COR-L47 (cell line): ENCODE measurements at places on chromosomes 3 and 15.
A peak's percentile ranks its signal among the peaks of the same experiment; 100 is the strongest.

- DNase-seq, result no peak
Measured at GRCh38 chr3:106720510-106720909, 656.7 kb upstream of the CCDC54 start.

DNA sequence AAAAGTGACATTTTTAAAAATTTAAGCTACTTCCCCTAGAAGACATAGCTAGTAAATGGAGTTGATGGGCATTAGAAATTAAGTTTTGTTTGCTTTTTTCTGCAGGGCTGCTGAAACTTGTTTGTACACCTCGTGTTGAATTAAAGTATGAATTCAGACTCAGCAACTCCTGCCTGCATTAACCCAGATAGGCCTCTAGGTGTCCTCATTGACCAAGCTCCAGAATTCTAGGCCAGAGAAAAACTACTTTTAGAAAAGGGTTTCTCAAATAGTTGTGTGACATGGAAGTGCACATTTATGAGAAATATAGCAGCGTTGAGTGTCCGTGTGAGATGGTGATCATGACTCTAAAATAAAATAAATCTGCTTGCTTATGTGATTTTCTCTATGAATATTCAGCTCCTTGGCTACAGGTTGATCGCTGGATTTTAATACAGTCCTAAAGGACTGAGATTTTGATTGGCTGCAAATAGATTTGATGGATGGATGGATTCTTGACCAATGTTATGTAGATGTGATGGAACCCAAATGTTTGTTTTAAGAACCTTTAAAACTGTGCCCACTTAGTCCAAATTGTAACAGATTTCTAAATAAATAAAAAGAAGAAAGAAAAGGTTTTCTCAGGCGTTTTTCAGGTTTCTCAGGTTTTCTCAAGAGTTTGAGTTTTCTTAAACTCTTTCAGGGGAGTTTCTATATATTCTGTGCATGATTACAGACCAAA is 39.4 kb upstream of the LMOD3 start:
- DNase-seq, result no peak

GRCh38 chr15:98968576-98968975 is 39.0 kb downstream of the PGPEP1L start:
- no peak for DNase-seq

DNA sequence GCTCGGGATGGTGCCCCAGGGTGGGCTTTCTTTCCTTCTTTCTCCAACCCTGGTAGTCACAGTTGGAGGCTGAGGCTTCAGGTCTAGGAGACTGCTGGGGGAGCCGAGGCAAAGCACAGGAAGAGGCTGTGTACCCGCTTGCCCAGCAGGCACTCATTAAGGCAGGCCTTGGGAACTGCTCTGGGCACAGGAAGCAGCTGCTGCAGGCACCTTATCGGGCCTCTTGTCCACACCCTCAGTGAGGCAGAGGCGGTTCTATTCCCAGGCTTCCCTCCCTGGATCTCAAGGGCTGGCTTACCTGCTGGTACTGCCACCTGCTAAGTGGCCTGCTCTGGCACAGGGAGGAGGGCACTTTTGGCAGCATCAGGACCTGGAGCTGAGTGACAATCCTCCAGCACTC is 15.8 kb upstream of the GRM2 start:
- peak; percentile 54 for DNase-seq

- DNase-seq, result peak; percentile 8
Measured at GRCh38 chr3:1609416-1609815, 489.2 kb upstream of the CNTN4 start.

GRCh38 chr3:152834776-152835600 is at the start of gene P2RY1:
TSS of gene P2RY1 (plus strand) at chr3:152835131. CDS start at chr3:152835783, 652 bp downstream.
- peak; percentile 89 for DNase-seq

DNA sequence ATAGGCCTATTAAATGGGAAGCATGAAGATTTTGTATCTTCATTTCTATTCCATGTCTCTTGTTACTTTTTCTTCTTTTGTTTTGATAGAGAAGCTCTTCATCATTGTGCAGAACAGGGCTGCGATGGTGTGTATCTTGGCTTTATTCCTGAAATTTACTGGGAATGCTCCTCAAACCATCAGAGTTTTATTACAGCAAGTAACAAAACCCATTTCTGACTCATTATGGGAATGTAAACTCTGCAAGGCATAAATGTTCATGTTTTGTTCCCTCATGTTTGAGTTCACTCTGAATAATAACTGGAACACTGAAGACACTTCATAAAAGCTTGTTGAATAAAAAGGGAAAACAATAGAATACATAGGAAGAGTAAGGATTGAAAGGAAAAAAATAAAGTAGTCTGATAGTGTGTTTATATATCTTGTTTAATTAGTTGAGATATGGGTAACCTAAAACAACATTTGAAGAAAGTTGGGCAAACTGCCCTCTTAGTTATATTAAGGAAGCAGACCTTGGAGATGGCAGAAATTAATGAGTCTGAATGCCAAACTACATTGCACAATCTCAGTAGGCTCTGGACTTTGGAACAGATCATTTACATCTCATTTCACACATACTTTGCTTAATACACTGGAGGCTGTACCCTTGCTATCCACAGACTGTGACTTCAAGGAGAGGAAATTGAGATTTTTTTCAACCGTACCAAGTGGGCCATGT is 521.5 kb downstream of the GRM7 start:
- no peak for DNase-seq

DNA sequence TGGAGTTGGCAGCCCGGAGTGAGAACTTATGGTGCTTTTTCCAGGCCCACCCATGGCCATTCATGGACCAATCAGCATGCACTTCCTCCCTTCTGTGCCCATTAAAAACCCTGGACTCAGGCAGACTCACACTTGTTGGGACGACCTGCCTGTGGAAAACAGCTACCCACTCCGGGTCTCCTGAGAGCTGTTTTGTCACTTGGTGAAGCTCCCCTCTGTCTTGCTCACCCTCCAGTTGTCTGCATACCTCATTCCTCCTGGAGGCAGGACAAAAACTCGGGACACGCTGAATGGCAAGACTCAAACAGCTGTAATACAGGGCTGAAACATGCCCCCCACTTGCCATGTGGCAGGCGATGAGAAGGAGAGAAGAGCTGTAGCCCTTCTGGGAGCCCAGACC is 35.2 kb downstream of the ROPN1B start:
- no peak for DNase-seq

- no peak for DNase-seq
Measured at GRCh38 chr3:194584320-194584776, 48.9 kb downstream of the TMEM44 start.

- DNase-seq, result no peak
Measured at GRCh38 chr3:150022381-150023238, 51.9 kb upstream of the PFN2 start.

DNA sequence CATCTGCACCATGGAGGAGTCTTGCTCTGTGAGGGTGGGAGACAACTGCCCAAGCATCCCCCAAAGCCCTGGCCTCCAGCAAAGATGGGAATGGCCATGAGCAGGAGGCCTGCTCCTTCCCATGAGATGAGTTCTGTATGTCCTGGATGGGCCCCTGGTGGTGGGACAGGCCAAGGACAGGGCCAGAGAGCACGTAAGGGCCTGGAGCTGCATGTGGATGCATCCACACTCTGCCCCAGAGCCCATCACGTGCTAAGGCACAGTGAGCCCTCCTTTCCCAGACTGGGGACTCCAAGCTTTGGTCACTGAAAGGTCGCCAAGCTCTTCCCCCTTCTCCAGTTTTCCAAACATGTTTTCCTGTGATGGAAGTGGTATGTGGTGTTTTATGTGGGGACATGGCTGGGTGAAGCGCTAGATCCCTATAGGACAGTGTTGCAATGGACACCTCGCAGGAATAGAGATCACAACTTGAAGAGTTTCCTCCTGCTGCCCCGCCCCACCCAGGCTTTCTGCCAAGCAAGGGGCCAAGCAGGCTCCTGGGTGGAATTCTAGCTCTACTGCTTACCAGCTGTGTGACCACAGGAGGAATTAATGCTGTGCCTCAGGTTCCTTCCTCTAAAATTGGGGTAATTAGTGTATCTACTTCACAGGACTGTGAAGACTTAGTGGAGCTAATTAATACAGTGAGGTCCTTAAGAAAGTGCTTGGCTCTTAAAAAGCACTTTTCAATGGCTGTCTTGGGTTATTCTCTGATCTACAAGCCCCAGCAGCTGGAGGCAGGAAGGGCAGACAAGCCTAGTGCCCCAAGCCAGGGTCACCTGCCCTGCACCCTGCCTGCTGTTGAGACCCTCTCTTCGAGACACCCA is 106.4 kb upstream of the RPL32 start:
- DNase-seq, result no peak

DNA sequence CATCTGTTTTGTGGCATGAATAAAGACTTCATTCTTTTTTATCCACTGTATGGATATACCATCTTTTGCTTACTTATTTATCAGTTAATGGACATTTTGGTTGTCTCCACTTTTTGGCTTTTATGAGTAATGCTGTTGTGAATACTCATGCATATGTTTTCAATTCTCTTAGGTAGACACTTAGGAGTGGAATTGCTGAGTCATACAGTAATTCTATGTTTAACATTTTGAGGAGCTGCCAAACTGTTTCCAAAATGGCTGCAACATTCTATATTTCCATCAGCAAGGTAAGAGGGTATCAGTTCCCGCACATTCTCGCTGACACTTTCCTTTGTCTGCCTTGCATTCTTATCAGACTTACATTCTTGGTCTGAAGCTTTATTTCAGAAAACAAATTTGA is 191.1 kb downstream of the WNT5A start:
- no peak for DNase-seq

DNA sequence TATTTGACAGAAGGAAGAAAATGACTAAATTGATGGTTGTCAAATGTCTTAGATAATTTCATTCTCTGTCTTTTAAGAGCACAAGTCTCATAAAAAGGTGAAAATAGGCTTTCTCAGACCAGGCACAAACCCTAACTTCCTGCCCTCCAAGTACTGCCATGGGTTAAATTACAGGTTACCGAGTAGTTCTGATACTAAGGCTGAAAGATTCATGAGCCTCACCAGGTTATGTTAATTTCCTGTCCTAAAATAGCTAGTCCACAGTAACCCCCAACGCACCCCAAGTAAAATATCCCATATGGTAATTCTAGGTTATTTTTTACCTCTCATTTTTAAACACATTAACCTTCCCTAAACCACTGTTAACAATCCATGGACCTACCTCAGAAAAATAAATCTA is 42.0 kb downstream of the GSK3B start:
- DNase-seq, result no peak

DNA sequence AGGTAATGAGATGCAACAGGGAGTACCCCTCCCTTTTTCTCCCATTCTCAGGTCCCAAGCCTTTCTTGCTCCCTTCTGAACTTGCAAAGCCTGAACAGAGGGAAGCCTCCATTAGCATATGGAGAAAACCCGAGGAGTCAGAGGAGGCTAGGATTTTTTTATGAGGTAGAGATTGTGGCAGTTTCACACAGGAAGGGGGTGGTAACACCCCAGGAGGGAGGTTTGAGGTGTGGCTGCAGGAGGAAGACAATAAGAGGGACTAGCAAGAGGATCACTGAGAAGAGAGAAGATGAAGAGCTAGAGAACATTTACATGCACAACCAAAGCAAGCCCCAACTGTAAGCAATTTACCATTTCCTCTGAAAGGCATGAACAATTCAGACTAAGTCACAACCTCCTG is 322.7 kb downstream of the SV2B start:
- no peak for DNase-seq
